ENCODE measurements at places on chromosomes 4 and X.

GRCh38 chrX:10415306-10416001 lies 204.9 kb downstream of the MID1 start:
- no peak for DNase-seq

GRCh38 chr4:19152264-19152663 lies 1099.4 kb upstream of the SLIT2 start:
- DNase-seq: no peak

DNA sequence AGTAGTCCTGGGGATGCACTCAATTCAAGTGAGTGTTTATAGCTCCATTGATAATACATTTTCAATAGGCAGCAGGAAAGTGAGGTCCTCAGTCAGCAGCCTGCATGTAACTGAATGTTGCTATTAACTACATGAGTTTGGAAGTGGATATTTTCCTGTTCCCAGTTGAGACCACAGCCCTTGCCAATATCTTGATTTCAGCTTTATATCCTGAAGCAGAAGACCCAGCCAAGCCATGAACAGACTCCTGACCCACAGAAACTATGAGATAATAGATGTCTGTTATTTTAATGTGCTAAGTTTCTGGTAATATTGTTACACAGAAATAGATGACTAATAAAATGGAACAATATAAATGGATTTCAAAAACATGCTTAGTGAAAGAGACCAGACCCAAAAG lies 63.7 kb downstream of the VSIG4 start:
- no peak for DNase-seq

GRCh38 chrX:25004485-25005032 lies 11.2 kb downstream of the ARX start:
- no peak for DNase-seq

DNA sequence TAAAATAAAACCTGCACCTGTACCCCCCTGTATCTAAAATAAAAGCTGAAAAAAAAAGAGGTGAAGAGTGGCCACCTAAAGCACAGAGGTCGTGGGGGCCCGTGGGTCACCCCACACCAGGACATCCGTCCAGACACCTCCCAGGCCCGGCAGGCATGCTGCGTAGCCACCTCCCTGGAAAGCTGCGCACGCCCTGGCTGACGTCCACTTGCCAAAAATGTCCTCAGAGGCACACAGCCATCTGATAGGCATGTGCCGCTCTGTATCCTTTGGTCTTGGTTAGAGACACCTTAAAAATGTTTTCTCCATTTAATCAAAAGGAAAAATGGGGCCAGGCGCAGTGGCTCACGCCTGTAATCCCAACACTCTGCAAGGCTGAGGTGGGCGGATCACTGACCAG lies 17.7 kb downstream of the FAM53A start:
- DNase-seq: no peak

DNA sequence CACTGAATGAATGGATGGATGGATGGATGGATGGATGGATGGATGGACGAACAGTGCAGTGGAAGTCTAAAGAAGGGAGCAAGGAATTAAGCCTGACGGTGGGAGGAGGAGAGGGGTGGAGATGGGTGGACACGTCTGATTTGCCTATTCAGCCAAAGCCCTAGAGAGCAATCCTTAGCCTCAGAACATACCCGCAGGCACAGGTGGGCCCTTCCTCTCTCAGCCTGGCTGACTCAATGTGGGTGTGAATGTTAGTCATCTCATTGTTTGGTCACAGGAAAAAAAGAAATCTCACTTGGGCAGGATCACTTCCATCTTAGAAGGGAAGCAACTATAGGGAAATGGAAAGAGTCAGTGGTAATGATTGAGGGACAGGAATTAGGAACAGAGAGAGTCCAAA lies 165.9 kb downstream of the PJA1 start:
- no peak for DNase-seq

- no peak for DNase-seq
Measured at GRCh38 chrX:39227371-39227770, 426.1 kb downstream of the MID1IP1 start.

- no peak for DNase-seq
Measured at GRCh38 chrX:86349115-86349514, 200.9 kb downstream of the DACH2 start.

DNA sequence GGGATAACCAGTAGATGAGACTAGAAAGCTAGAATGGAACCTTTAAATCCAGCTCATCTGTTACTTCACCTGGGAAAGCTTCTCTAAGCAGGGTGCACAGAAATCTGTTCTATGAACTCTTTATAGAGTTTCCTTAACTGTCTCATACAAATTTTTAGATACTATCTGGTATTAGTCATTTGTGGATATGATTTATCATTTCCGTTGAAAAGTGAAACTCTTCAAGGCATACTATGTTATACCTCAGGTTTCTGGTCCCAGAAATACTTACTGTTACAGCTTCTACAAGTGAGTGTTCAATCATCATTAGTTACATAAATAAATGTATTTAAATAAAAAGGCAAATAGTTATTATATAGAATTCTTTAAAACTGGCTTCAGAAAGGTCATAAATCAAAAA lies 298.3 kb upstream of the AGA start:
- DNase-seq: no peak

- DNase-seq: no peak
Measured at GRCh38 chr4:80029364-80029763, 43.7 kb downstream of the ANTXR2 start.

GRCh38 chr4:168577624-168578023 lies 80.8 kb downstream of the PALLD start:
- no peak for DNase-seq

DNA sequence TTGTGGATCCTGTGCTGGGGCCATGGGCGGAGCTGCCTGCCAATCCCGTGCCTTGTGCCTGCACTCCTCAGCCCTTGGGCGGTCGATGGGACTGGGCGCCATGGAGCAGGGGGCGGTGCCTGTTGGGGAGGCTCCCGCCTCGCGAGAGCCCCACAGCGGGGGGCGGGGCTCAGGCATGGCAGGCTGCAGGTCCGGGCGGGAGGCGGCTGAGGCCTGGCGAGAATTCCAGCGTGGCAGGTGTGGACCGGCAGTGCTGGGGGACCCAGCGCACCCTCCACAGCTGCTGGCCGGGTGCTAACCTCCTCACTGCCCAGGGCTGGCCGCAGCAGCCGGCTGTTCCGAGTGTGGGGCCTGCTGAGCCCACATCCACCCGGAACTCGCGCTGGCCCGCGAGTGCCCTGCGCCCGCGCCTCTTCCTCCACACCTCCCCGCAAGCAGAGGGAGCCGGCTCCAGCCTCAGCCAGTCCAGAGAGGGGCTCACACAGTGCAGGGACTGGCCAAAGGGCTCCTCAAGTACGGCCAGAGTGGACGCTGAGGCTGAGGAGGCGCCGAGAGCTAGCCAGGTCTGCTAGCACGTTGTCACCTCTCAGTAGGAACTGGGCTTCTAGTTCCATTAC lies 85.9 kb downstream of the GBA3 start:
- no peak for DNase-seq

DNA sequence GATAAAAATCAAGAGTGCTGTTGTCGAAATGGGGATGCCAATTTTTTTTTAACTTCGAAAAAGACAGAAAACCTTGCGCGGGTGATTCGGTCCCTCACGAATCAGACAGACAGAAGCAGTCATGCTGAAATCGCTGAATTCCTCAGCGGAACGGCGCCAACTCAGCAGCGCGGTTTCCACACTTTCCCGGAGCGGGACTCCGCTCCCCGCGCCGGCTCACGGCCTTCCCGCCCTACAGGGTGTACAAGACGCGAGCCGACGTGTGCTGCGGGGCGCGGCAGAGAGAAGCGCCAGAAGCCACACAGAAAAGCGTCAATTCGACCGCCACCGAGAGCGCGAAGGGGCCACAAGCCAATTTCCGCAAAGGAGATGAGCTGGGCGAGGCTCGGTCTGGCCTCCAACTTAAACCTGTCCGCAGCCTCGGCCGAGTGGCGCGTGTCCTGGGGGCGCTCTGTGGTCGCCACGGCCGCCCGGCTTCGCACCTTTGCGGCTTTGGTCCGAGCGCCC lies 1.3 kb downstream of the NEXMIF start:
- DNase-seq: no peak

DNA sequence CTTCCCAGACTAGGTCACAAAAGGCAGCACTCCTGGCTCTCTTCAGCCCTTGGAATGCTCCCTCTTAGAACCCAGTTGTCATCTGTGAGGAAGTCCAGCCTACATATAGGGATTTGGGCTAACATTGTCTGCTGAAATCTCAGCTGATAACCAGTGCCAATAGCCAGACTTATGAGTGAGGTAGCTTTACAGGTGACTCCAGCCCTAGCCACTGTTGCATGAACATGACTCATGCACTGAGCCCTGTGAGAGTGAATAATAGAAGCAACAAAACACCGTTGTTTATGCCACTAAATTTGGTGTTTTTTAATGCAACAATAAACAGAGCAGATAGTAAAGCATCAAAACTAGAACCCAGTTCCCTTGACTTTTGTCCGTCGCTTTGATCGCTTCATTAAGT lies 433.2 kb downstream of the STIM2 start:
- no peak for DNase-seq

- DNase-seq: no peak
Measured at GRCh38 chrX:70141373-70141772, 8.1 kb downstream of the IGBP1 start.

GRCh38 chr4:21992330-21992729 lies 43.8 kb upstream of the KCNIP4 start:
- no peak for DNase-seq

DNA sequence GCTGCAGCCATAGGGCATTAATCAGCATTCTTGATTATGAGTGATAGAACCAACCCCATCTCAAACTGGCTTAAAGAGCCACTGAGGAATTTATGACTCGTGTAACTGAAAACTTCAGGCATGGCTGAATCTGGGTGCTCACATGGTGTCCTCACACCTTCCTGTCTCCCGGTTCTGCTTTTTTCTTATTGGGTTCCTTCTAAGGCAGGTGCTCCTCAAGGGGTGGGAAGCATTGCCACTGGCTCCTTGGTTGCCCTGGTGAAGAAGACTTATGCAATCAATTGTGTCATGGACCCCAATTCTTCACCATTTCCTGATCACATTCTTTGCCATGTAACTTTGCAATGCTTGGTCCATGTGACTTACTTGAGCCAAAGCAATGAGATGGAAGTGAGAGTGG lies 4.3 kb upstream of the ZCCHC4 start:
- no peak for DNase-seq

GRCh38 chr4:53713767-53714166 lies 122.5 kb upstream of the LNX1 start:
- no peak for DNase-seq

DNA sequence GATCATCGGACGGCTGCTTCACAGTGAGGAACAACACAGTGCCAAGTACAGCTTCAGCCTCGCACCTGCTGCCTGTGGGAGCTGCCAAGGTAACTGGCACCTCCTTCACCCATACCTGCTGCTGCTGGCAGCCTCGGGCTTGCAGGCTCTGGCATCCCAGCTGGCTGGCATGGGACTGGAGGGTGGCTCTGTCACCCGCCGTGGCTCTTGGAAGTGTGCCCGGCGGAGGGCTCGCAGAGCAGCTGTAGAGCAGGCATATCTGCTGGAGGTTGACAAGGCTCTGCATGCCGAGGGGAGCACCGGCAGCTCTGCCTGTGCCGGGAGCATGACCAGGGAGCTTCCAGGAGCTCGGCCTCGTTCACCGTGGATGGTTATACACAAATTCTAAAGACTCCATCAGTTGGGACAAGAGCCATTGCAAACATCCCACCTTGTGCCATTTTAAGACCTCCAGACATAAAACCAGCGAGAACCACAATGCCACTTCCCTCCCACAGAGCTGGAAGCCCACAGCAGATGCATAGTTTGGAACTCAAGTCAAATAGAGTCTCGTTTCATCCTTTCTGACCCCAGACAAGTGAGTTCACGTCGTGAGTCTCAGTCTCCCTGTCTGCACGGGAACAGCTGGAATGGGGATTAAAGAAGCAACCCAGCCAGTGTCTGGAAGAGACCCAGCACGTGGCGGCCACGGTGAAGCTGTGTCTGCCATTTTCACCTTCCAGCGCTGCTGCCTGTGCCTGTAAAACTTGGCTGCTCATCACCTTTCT lies 84.3 kb upstream of the PSAPL1 start:
- DNase-seq: no peak

- DNase-seq: no peak
Measured at GRCh38 chr4:136893573-136893972, 638.7 kb downstream of the PCDH18 start.

DNA sequence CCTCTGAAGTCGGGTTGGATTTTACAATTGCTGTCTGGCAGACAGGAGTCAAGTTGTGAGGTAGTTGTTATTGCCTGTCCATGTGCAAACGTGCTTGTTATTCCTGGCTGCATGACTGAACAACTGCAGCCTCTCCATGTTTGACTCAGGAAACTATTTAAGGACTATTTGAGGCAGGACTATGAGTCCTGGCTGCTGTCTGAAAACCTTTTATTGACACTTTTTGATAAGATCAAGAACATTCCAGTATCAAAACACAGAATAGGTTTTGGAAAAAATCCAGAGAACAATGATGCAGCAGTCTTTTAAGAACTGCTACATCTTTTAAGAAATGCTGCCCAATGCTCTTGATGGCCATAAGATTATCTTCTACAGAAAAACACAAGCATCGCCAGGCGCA lies 10.0 kb upstream of the SPRY1 start:
- DNase-seq: no peak

GRCh38 chrX:117147249-117147648 lies 684.5 kb upstream of the CT83 start:
- DNase-seq: no peak
